ENCODE measurements at places on chromosomes 7 and 10.

DNA sequence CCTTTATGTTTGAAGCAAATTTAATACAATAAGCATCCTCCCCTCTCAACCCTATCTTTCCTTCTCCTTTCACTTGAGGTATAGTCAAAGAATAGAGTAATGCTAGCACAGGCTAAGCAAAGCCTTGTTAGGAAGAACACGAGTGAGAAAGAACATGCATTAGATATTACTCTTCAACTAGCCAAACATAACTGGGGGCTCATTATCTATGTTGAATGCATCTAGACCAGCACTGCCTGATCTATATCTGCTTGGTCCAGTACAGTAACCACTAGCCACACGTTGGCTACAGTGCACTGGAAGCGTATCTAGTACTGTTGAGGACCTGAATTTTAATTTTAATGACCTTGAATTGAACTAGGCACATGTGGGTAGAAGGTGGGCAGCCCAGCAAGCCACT lies 21.0 kb downstream of the SFMBT2 start:
- H3K36me3 ChIP-seq: peaks cover 5% of the 10 kb centered on the region
- H3K4me3 ChIP-seq: peak overlapping the region; percentile 53
- no peaks in the 10 kb centered on the region for H3K27me3 ChIP-seq
- H3K4me1 ChIP-seq: peaks cover 46% of the 10 kb centered on the region
- DNase-seq: no peak

DNA sequence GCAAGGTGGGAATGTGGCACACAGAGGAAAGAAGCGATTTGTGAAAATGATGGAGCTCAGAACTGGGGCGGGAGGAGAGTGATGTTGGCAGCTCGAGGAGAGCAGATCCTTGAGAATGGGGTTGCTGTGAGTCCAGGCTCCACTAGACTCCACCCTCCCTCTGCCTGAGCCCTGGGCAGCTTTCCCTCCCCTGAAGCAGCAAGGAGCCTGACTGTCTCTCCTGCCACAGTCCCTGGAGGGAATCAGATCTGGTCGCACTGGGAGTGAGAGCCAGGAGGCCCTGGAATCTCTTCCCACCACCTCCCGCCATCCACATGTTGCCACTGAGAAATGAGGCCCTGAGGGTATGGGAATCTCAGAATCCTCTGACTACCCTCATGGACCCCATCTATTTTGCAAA lies 362.7 kb downstream of the PLXNA4 start:
- H3K4me3 ChIP-seq: no peak overlapping the region
- no peaks in the 10 kb centered on the region for H3K27me3 ChIP-seq
- H3K4me1 ChIP-seq: no peaks in the 10 kb centered on the region
- no peak overlapping the region for H3K27ac ChIP-seq
- no peaks in the 10 kb centered on the region for H3K36me3 ChIP-seq

- H3K27me3 ChIP-seq: no peaks in the 10 kb centered on the region
- H3K27ac ChIP-seq: no peak overlapping the region
- H3K4me3 ChIP-seq: no peak overlapping the region
- peaks cover 28% of the 10 kb centered on the region for H3K4me1 ChIP-seq
- DNase-seq: no peak
These were observed 68.4 kb upstream of the ADO start for GRCh38 chr10:62736168-62736546.

DNA sequence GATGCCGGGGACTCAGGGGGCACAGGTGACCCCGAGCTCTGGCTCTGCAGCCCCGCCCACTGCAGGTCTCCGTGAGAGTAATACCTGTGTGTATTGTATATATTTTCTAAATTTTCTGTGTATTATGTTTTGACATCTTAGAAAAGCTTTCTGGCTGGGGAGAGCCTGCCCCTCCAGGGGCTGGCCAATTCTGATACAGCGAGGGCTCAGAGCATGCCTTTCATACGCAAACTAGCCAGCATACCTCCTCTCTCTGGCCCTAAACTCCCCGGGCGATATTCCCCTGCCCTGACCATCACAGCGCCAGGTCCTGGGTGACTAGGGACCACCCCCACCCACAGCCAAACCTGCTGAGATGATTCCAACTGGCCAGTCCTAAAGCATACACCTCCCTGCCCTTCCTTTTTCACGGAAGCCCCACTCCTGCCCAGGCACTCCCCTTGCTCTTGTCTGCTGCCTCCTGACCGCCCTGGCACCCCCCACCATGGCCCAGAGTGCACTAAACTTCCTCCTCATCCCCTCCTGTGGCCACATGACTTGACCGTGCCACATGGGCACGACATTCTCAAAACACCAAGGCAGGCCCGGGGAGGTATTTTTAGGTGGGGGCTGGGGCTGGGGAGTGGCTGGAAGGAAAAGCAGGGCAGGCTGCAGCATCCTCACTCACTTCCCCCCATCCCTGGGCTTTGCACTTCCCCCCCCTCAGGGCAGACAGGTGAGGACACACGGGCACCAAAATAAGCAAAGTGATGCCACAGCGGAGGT lies 61.5 kb downstream of the INSIG1 start:
- no peak overlapping the region for H3K4me3 ChIP-seq
- H3K4me1 ChIP-seq: no peaks in the 10 kb centered on the region
- H3K36me3 ChIP-seq: no peaks in the 10 kb centered on the region
- H3K27ac ChIP-seq: no peak overlapping the region

GRCh38 chr7:15891151-15891881 lies 204.8 kb upstream of the MEOX2 start:
- H3K27me3 ChIP-seq: no peaks in the 10 kb centered on the region
- no peaks in the 10 kb centered on the region for H3K36me3 ChIP-seq
- no peak for DNase-seq
- no peaks in the 10 kb centered on the region for H3K4me1 ChIP-seq
- H3K27ac ChIP-seq: no peak overlapping the region

DNA sequence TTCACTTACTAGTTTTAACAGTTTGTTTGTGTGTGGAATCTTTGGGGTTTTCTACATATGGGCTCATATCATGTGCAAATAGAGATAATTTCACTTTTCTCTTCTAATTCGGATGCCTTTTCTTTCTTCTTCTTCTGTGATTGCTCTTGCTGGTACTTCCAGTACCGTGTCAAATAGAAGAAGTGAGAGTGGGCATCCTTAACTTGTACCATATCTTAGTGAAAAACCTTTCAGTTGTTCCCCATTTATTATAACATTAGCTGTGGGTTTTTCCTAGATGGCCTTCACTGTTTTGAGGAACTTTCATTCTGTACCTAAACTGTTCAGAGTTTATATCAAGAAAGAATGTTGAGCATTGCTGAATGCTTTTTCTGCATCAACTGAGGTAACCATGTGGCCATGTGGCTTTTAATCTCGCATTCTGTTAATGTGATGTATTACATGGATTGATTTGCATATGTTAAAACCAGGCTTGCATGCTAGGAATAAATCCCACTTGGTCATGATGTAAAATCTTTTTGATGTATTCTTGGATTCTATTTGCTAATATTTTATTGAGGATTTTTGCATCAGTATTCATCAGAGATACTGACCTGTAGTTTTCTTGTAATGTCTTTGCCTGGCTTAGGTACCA lies 78.7 kb downstream of the FAM107B start:
- H3K4me1 ChIP-seq: no peaks in the 10 kb centered on the region
- H3K27ac ChIP-seq: no peak overlapping the region
- H3K4me3 ChIP-seq: no peak overlapping the region
- H3K36me3 ChIP-seq: no peaks in the 10 kb centered on the region

GRCh38 chr7:31020161-31020560 lies 31.9 kb upstream of the ADCYAP1R1 start:
- no peak overlapping the region for H3K27ac ChIP-seq
- H3K4me1 ChIP-seq: peaks cover 18% of the 10 kb centered on the region
- H3K27me3 ChIP-seq: no peaks in the 10 kb centered on the region
- DNase-seq: no peak

- peaks cover 20% of the 10 kb centered on the region for H3K4me1 ChIP-seq
- DNase-seq: no peak
- H3K27me3 ChIP-seq: no peaks in the 10 kb centered on the region
- peaks cover 74% of the 10 kb centered on the region for H3K36me3 ChIP-seq
These were observed 9.8 kb downstream of the PSMA2 start for GRCh38 chr7:42922017-42922753.

- H3K27me3 ChIP-seq: peaks cover 3% of the 10 kb centered on the region
- DNase-seq: no peak
- no peak overlapping the region for H3K4me3 ChIP-seq
These were observed 105.6 kb upstream of the GPR26 start for GRCh38 chr10:123560301-123561140.

DNA sequence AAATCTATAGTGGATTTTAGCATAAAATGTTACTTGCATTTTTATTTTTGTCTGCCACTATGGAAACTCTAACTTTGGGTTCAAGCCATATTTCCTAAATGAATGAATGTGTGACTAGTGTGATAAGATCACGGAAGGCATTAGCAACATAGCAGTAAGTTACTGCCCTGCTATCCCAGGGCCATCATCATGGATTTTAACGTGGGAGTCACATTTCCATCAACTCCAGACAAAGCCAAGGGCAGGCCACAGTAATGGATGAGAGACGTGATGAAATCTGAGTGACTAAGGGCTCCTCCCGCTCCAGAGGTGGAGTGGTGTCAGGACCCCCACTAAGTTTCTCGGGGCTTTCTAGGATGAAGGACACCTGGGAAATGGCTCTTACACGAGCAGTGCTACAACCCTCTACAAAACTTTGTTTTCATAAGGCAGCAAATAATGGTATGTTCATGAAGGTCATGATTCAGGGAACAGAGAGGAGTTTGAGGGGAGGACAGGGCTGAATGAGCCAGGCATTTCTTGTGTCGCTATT lies 34.3 kb downstream of the C10orf120 start:
- DNase-seq: no peak
- peaks cover 3% of the 10 kb centered on the region for H3K27me3 ChIP-seq
- H3K36me3 ChIP-seq: no peaks in the 10 kb centered on the region
- no peak overlapping the region for H3K27ac ChIP-seq
- no peak overlapping the region for H3K4me3 ChIP-seq
- H3K4me1 ChIP-seq: no peaks in the 10 kb centered on the region

DNA sequence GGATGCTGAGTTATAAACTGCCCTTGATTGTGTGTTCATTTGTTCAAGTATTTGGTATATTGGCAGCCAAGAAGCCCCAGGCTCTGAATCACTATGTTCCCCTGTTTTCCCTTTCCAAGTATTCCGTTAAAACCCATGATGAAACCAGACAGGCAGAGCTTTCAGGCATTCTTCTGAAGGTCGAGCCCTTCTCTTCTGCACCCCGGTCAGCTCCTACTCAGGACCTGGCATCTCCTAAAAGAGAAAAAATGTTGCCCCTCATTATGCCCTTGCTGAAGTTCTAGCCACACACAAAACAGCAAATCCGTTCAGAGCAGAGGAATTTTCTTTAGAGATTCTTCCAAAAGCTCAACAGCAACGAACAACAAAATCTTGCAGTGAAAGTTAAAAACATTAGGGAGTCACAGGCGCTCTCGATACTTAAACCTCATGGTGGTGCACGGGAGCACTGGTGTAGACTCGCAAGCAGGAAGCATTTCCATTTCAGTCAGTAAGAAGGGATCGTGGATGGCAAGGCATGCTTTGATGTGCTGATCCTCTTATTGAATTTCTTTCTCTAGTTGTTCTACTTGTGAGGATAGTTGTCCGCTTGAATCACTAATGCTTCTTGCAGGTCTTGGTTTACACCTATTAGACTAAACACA lies 264.9 kb downstream of the SKIDA1 start:
- no peaks in the 10 kb centered on the region for H3K4me1 ChIP-seq
- H3K27me3 ChIP-seq: no peaks in the 10 kb centered on the region
- H3K4me3 ChIP-seq: no peak overlapping the region
- no peaks in the 10 kb centered on the region for H3K36me3 ChIP-seq

GRCh38 chr7:142803901-142804300 lies 33.1 kb downstream of the PRSS2 start:
- peak overlapping the region; percentile 99 for H3K27ac ChIP-seq
- peaks cover 91% of the 10 kb centered on the region for H3K4me1 ChIP-seq
- H3K4me3 ChIP-seq: peak overlapping the region; percentile 100
- peaks cover 69% of the 10 kb centered on the region for H3K36me3 ChIP-seq
- no peaks in the 10 kb centered on the region for H3K27me3 ChIP-seq

DNA sequence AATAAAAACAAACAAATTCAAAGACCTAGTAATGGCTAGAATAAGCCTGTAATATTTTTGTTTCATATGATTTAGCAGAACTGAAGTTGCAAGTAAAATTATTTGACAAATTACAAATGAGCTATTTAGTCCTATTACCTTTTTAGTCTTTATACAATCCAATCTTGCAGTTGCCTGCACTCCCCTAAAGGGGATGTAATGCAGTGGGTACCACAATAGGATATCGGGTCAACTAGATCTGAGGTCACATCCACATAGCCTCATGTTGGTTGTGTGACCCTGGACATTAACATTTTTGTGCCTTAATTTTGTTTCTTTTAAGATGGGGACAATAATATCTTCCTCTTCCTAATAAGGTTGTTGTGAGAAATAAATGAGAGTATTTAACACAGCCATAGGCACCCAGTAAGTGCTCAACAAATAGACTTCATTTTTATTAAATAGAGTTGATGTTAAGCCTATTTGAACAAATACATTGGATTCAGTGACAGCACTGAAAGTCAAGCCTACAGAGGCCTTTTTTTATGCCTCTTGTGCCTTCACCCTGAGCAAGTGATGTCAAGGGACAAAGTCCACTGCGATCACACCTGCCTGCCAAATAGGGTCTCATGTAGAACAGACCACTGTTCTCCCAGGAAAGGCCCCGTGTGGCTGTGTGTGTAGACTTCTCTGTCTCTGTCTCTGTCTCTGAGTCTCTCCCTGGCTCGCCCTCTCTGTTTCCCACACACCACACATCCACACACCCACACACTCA lies 124.8 kb downstream of the EVX1 start:
- no peak overlapping the region for H3K27ac ChIP-seq
- no peaks in the 10 kb centered on the region for H3K36me3 ChIP-seq
- H3K4me3 ChIP-seq: no peak overlapping the region
- no peaks in the 10 kb centered on the region for H3K27me3 ChIP-seq
- H3K4me1 ChIP-seq: no peaks in the 10 kb centered on the region

- no peaks in the 10 kb centered on the region for H3K36me3 ChIP-seq
- H3K4me1 ChIP-seq: peaks cover 12% of the 10 kb centered on the region
- H3K27me3 ChIP-seq: peaks cover 69% of the 10 kb centered on the region
- no peak overlapping the region for H3K27ac ChIP-seq
These were observed 75.1 kb upstream of the LEP start for GRCh38 chr7:128165927-128166420.

DNA sequence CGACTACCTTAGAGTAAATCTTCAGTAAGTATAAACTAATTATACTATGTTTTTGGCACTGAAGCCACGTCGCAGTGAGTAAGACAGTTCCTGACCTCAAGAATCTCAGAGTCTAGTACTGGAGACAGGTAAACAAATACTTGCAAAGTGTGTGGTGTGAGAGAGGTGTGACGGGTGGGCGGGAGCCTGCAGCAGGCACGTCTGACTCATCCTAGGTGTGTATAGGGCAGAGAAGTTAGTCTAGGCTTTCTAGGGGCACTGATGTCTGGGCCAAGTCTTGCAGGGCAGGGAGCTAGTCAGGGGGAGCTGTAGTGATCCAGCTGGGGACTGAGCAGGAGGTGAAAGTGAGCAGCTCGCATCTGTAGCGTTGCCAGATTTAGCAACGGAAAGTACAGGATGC lies 35.9 kb upstream of the SFTPD start:
- peaks cover 20% of the 10 kb centered on the region for H3K4me1 ChIP-seq
- H3K27me3 ChIP-seq: peaks cover 55% of the 10 kb centered on the region
- peak overlapping the region; percentile 17 for H3K27ac ChIP-seq
- H3K4me3 ChIP-seq: no peak overlapping the region
